CD4-positive, alpha-beta T cell (primary cell): ENCODE measurements at places on chromosomes 13 and 19.
A peak's percentile ranks its signal among the peaks of the same experiment; 100 is the strongest.

GRCh38 chr19:39506944-39507714, 7.8 kb upstream of the SELENOV start:
- DNase-seq: no peak

- DNase-seq: no peak
Observed at GRCh38 chr13:23859455-23859854, 29.7 kb downstream of the MIPEP start.

DNA sequence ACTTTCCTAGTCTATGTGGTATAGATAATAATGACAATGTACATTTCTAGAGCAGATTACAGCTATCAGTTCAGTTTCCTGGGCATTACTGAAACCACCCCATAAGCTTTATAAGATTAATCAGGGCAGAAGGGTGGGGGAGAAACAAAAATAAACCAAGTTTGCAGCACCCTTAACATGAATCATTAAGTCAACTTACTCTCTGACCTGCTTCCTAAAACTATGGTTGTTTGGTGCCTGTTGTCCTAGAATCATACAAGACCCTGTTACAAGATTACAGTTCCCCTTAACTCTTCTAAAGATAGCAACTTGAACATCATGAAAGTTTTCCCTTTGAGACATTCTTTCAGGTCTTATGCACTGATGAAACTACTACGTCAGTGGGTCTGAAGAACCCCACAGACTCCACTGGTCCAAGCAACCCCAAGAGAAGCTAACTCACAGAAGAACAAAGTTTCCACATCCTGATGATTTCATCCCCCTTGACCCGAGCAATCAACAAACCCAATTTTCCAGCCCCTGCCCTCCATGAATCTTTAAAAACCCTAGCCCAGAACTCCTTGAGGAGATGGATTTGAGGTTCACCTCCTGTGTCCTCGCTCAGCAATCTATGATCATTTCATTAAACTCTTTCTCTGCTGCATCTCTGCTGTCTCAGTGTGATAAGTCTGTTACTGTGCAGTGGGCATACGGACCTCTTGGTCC, 336.5 kb downstream of the FOXO1 start:
- no peak for DNase-seq

DNA sequence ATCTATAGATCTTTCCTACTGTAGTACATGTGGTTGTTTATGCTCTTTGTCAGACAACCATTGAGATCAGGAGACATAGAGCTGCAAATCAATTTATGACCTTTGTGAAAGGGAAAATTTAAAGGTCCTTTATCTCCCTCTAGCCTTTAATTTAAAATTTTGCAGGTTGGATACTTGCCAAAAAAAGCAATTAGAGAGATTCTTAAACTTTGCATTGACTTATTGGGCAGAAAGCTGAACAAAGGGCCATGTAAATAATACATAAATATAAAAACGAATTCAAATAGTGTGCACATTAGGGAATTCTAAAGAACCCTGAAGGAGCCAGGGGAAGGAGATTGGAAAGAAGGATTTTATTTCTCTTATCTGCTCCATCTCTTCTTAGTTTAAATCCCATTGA, 22.0 kb upstream of the RB1 start:
- no peak for DNase-seq

DNA sequence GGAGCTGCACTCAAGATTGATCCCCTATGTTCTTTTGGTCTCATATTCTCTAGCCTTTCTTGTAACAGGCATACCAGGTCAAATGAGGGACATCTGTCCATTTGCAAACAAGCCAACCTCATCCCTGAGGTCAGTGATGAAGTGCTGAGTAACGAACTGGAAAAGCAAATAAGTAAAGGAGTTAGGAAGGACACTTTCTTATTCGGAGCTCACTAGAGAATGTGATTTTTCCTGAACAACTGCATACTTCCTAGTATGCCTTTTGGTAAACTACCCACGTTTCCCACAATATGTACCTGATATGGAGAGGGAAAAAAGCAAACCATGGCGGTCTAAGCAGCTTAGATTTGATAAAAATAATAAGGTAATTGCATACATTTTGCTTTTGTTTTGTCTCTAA, 91.0 kb upstream of the MYCBP2 start:
- DNase-seq: no peak

DNA sequence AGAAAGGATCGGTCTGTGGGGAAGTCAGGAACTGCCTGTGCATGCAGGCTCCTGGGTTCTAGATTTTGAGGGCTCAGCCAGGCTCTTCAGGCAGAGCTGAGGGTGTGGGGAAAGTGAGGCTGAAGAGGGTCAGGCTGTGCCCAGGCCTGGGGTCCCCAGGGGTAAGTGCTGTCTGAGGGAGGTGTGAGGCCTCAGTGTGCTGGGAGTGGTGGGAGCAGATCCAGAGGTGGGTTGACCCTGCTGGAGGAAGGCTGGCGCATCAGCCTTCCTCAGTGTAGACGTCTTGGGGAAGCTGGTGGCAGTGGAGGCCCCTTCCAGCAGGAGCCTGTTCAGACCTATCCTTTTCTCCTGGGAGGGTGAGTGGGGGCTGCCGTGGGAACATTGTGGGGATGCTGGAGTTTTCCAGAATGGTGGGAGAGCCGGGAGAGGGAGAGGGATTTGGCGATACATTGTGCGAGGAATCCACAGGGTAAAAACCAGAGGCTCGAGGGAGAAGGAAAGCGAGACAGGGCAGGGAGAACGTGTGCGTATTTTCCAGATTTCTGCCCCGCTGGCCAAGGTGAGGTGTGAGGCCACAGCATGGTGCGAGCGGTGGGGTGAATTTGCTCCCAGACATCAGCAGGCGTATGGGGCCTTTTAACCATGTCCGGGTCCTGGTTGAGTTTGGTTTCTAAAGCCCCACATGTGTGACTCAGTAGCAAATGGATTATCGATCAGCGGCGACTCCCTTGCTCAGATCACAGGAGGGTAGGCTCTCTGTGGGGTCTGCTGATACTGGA, 237.7 kb downstream of the TEX29 start:
- DNase-seq: no peak

DNA sequence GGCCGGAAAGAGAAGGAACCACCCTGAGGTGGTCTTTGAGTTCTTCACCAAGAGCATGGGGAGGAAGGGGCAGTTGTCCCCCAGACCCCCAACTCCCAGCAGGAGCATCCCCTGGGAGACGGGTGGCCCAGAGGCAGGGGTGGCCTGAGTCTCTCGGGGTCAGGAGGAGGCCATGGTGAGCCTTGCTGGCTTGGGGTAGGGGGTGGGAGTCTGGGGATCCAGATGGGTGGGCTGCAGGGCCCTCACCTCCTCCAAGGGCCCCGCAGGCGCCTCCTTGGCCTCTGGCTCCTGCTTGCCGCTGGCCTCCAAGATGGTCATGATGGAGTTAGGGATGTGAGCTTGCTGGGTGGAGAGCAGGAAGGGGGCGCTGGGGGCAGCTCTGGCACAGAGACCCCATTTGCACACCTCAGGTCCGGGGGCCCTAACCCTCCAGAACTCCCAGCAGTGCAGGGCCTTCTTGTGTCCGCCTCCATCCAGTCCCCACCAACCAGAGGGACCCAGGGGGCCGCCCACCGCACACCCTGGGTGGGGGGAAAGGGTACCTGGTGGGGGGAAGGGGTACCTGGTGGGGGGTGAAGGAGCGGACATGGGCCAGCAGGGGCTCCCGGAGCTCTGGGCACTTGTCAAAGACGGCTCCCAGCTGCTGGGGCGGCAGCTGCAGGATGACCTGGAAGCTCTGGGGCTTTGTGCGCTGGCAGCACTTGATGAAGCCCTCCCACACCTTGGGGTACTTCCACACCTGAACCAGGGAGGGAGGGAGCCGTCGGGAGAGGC, 1.3 kb upstream of the RSPH6A start:
- peak; percentile 55 for DNase-seq

DNA sequence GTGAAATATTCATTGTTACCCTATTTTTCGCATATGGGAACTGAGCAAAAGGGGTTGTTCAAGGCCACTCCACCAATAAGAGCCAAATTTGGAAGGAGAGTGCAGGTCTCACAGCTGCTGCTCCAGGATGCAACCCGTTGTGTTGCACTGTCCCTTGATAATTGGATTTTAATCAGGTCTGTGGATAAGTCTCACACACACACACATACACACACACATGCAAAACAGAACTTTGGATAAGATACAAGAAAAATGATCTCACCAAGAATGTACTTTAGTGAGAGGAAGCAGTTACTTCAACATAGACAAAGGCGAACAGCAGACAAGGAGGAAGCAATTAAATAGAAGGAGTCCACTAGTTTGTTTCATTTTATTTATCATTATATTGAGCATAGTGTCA, 127.3 kb upstream of the EDNRB start:
- no peak for DNase-seq

DNA sequence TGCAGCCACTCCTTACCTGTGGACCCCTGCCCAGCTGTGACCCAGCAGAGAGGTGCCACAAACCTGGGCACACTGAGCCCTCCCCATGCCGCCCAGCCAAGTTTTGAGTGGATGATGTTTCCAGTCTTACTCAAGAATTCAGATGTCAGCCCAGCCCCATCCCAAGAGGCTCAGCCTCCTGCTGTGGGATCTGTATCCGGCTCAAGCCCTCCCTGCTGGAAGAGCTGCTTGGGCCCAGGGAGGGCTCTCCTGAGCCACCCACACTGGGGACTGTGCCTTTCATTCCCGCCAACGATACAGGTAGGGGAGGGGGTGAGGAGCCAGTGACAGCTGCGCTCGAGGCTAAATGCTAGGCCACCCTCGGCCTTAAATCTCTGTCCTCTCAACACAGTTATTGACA, 5.9 kb upstream of the SLC7A9 start:
- no peak for DNase-seq

GRCh38 chr19:54612428-54612827, 17.9 kb upstream of the LILRB1 start:
- DNase-seq: no peak

- DNase-seq: peak; percentile 79
Observed at GRCh38 chr19:8487137-8487851, 15.1 kb downstream of the PRAM1 start.

DNA sequence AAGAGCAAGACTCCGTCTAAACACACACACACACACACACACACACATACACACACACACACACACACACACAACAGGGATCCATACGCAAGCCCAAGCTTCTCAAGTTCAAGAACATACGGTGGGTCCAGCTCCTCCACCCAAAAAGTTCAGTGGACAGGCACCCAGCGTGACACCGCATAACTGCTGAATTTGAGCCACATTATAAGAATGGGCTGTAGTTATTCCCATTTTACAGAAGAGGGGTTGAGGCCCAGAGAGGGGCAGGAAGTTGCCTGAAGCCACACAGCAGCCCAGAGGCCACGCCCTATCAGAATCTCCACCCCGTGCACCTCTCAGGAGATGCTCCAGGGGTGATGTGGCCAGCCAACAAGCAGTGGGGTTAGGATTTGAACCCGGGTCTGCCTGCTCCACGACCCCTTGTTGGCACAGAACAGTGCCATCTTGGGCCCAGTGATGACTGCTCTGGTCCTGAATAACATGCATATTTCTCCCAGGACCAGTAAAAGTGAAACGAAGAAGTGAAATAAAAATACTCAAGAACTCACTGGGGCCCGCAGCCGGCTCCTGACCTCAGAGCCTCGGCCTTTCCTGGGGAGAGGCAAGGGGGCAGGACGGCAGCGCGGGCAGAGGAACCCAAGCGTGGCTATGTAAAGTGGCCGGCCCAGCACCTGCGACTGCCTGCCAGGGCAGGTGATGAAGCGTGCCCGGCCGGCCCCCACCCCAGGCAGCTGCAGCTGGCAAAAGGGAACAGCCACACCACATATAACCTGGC, 61.9 kb downstream of the AP1M1 start:
- no peak for DNase-seq

DNA sequence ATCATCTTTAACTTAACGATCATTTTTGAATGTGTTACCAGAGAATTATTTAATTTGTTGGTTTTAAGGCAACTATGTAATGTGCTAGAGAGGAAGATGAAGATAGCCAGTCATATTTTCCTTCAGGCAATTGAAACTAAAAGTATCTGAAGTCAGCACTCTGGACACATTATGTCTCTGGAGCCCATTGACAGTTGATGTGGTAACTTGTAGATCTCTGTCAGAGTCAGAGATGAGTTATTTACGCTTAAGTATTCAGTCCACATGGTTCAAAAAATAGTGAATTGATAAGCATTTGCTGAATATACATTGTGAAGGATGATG, 2.1 kb downstream of the ZMYM2 start:
- no peak for DNase-seq

DNA sequence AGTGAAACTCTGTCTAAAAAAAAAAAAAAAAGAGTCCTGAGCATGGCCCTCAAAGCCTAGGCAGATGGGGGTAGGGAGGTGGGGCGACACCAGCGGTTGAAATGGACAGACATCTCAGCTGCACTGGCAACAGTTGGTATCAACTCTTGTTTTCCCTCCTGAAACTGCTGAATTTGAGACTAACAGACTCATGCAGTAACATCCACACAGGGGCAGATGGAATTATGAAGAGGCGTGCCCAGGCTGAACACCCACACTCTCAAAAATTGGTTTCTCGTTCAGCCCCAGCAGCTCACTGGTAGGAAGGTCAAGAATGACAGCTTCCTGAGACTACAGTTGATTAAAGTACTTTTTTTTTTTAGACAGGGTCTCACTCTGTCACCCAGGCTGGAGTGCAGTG, 24.1 kb downstream of the PBX4 start:
- DNase-seq: no peak

DNA sequence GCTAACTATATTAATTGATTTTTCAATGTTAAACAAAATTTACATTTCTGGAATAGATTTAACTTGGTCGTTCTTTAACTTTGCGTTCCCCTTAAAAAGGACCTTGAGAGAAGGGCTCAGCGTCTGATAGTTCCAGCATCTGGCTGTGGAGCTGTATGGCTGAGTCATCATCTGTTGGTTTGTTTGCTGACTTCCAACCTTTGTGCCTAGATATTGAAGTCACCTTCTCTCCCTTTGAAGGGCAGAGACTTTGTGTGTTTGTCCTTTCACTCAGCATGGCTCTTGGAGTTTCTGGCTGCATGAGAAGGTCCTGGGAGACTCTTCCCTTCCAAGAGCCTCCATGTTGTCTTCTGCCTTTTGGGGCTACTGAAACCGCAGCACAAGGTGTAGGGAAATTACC, 16.6 kb upstream of the IRS2 start:
- DNase-seq: no peak

- peak; percentile 59 for DNase-seq
Observed at GRCh38 chr19:4380254-4380727, 20.1 kb downstream of the SH3GL1 start.

- no peak for DNase-seq
Observed at GRCh38 chr13:50085063-50085462, 69.8 kb downstream of the KCNRG start.

DNA sequence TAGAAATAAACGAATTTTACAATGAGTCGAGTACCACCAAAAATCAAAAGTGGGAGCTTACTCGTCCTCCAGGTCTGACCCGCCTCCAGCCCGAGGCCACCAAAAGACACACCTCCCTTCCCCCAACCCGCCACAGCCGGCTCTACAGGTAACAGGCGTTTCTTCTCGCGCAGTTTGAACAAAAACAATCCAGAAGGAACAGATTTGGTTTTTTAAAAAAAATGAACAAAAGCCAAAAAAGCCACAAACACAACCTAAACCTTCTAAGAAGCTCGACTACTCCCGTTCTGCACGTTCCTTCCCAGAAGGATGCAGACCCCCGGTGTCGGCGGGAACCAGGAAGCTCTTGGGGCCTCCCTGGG, 671 bp downstream of the ZDHHC20 start:
- DNase-seq: peak; percentile 40

- no peak for DNase-seq
Observed at GRCh38 chr13:23656637-23657371, 86.6 kb downstream of the TNFRSF19 start.

GRCh38 chr13:90951663-90952062, 395.8 kb upstream of the MIR17HG start:
- DNase-seq: no peak
